ENCODE measurements at places on chromosomes 11 and 22. TPM values are rescaled to one million over a fixed set of nuclear protein-coding genes. Genes with fewer than 3 reads are reported as not detected.
A peak's percentile ranks its signal among the peaks of the same experiment; 100 is the strongest.

The OMP gene
- 0.36 TPM for polyA plus RNA-seq

- no peak for DNase-seq
Observed at GRCh38 chr22:25702040-25702439, 39.9 kb upstream of the MYO18B start.

GRCh38 chr11:94302776-94303175 lies 1.6 kb upstream of the IZUMO1R start:
- DNase-seq: no peak

The MEI1 gene
- polyA plus RNA-seq: 2.0 TPM

The TMEM45B gene
- 16.1 TPM for polyA plus RNA-seq

The SHANK2 gene
- 26.2 TPM for polyA plus RNA-seq

DNA sequence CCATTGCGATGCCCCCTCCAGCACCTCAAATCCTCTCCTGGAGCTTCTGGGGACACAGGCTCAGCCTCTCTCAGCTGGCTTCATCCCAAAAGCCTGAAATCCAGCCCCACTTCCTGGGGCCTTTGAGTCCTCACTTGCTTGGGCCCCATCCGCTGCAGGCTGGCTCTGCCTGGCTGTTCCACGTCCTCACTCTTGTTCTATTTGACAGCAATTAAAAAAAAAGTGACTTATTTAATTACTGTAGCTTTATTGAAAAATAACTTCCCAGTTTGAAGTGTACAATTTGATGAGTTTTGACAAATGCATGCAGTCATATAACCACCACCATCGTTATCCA lies 27.2 kb downstream of the PARVG start:
- DNase-seq: no peak

GRCh38 chr11:123454060-123454651 lies 24.1 kb downstream of the GRAMD1B start:
- DNase-seq: no peak

The SLC22A6 gene
- 25.1 TPM for polyA plus RNA-seq

GRCh38 chr11:123526918-123527317 lies 96.8 kb downstream of the GRAMD1B start:
- no peak for DNase-seq

The OR51B4 gene
- polyA plus RNA-seq: 0.24 TPM

DNA sequence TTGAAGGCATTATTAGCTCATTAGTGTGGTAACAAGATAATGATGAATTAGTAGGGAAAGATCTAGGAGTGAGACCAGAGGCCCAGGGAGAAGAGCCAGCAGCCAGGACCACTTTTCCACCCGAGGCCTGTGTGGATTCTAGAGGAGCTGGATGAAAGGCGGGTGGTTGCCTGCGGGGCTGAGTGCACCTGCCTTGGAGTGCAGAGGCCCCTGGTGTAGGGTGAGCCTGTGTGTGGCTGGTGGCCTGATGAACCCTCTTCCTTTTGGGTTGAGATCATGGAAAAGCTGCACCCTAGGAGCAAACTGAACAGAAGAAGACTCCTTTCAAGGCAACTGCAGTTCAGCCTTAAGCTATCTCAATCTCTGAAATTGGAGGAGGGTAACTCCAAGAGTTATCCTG lies 5.9 kb upstream of the TP53AIP1 start:
- DNase-seq: no peak

DNA sequence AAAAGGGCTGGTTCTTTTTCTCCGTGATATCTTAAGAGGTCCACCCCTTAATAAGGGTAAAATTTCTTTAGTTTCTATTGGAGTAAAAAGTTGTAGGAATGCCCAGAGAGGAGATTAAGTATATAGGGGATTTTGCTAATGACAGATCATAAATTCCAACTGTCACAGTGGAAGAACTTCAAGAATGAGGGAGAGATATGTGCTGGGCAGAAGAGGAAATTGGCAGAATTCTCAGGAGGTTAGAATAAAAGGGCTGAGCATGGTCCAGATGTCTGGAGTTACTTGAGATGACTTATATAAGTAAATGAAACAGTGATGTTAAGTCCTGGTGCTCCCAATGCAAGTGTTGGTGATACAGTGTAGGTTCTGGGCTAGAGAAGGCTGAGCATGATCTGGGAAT lies 417.6 kb upstream of the ARHGAP42 start:
- DNase-seq: no peak

The B4GALNT4 gene
- polyA plus RNA-seq: 93.4 TPM

GRCh38 chr22:32686354-32686753 lies 115.2 kb upstream of the TIMP3 start:
- DNase-seq: no peak

GRCh38 chr11:110077346-110077745 lies 15.8 kb upstream of the ZC3H12C start:
- no peak for DNase-seq

GRCh38 chr11:69905611-69906452 lies 86.6 kb upstream of the FGF3 start:
- DNase-seq: no peak

GRCh38 chr22:36383110-36383581 lies 4.6 kb downstream of the MYH9 start:
- DNase-seq: no peak

The FGF19 gene
- 1.1 TPM for polyA plus RNA-seq

DNA sequence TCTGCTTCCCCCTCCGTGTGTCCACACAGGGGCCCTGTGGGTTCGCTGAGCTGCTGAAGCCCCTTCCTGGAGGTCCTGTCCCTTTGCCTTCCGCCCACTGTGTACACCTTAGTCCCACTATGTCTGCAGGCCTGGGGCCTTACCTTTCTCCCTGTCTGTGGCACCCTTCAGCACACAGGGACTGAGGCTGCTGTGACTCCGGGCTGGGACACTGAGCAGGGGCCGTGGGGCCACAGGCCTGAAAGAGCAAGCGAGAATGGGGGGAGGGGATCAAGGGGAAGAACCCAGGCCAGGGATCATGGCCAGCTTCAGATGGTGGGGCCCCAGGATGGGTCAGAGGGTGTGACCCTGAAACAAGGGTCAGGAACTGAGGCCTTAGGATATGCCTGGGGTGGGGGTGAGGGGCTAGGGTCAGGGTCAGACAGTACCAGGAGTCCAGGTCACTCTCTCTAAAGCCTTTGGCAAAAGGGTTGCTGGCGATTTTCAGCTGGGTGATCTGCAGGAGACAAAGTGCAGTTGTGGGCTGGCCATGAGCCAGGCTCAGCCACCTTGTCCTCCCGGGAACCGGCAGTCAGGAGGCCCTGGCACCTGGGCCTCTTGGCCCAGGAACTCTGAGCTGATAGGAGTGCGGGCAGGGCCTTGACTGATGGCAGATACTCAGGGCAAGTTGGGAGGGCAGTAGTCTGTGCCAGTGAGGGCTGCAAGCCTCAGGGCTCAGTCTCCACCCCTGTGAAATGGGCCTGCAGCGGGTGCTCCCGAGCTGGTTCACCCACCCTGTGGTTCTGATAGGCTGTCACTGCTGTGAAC lies 2.6 kb upstream of the NUDT8 start:
- no peak for DNase-seq

DNA sequence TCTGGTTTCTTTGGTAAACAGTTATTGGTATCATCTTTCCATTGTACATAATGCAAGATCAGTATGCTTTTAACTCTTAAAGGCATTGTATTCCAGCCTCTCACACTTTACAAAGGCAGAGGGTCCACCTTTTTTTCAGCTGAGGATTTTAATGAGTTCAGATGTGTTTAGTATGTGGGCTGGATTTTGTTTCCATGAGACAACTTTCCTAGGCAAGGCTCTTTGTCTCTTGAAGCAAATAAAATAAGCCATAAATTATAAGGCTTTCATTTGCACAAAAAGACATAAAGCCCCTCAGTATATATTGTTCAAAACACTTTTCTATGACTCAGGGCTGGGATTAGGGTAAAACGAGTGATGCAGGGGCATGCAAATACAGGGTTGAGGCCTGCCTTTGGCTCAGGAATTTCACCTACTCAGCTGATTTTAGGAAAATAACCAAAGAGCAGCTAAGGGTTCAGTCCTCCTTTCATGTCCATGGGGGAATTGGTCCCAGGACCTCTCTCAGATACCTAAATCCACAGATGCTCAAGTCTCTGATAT lies 7.6 kb downstream of the MMP20 start:
- DNase-seq: no peak

DNA sequence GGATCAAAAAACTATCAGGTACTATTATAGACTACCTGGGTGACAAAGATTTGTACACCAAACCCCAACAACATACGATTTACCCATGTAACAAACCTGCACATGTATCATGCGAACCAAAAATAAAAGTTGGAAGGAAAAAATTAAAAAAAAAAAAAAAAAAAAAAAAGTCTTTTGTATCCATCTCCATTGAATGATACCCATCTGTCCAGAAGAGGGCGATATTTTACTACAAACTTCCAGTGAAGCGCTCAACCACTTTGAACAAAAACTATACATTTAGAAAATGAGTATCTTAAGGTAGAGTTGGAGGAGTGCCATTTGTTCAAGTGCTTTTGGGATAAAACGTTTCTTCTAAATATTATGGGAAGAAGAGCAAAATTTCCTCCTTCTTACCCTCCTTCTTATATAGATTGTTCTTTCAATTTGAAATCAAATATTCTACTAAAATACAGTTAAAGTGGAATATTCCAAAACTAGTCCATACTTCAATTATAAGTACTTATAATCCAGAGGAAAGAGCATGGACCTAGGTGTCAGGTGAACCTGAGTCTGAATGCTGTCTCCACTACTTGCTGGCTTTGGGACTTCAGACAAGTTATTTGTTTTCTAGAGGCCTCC lies 23.3 kb downstream of the ARL14EP start:
- peak; percentile 69 for DNase-seq

The MUC5B gene
- 0.01 TPM for polyA plus RNA-seq

DNA sequence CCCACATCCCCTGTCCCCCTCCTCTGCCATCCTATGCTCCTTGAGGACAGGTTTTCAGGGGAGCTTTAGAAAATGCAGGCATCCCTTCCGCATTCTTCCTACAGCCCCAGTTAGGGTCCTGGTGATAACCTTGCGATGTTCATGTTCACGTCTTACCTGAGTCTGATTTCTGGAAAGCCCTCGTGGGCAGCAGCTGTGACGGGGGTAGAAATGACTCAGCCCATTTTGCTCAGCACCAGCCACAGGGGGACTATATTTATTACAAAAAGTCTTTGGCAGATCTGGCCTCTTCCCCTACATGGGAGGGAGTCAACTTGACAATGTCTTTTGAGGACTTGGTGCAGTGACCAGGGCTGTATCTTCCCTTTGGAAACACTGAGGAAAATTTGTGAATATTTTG lies 12.3 kb downstream of the PKNOX2 start:
- no peak for DNase-seq

The ADAMTS8 gene
- 2.8 TPM for polyA plus RNA-seq

- no peak for DNase-seq
Observed at GRCh38 chr22:28893810-28894209, 10.4 kb downstream of the ZNRF3 start.

DNA sequence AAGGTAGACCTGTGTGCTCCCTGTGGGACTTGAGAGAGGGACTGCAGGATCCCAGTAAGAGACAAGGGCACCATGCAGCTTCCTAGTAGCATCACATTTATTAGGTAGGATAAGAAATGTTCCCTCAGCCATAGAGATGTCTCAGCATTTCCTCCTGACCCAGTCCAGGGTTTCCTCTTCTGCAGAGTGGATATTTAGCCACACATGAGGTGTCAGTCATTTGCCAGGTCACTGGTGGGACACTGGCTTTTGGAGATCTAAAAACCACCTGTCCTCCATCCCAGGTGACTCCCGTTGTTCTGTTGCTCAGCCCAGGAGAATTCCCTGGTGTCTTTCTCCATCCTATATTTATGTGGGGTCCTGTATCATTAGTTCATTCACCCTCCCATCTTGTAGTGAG lies 117.5 kb upstream of the NNMT start:
- no peak for DNase-seq

The GLYATL2 gene
- 1.9 TPM for polyA plus RNA-seq

- peak; percentile 52 for DNase-seq
Observed at GRCh38 chr22:47188261-47189055, 426.0 kb downstream of the TBC1D22A start.

The ANAPC15 gene
- 49.3 TPM for polyA plus RNA-seq

DNA sequence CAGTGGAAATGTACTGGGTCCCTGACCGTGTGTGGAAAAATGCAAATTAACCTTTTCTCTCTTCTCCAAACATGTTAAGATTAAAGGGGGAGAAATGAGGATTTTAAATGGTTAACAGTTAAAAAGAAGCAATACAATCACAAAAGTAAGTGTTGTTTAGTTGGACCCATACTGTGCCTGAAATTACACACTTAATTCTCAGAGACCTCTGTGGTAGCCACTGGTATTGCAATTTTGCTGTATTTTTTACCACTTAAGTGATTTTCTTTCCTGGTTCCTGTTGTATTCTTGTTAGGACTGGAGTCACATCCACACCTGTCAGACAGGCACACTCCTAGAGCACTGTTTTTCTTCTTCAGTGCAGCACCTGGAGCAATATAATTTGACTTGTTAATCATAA lies 179.6 kb upstream of the PDGFD start:
- DNase-seq: no peak

DNA sequence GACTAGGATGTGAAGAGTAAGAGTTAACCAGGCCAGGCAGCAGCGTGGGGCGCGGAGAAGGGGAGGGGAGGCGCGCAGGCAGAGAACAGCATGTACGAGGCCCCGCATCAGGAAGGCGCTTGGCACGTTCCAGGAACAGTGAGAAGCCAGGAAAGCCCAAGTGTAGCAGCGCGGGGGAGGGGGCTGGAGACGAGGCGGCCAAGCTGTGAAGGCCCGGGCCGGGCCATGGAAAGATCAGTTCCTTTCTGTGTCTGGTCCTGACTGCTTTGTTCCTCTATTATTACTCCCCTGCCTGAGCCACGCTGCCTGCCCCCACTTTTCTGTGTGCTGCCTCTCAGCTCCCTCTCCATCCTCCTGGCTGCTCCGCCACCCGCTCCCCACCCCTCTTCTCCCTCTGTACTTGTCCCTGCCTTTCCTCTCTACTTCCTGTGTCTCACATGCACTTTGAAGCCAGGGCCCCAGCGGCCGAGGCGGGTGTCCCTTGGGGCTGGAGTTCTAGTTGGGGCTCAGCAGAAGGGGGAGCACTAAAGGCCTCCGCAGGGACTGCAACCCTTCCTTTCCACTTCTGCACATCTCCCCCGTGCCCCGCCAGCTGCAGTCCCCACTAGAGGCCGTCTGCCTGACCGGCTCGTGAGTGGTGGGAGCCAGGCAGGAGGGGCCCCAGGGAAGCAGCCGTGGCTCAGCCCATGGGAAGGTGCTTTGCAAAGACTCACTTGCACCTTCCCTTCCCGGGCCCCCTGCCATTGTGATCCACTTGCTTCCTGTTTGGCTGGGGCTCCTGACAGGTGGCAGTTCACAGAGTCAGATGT lies 63.7 kb downstream of the PRDM11 start:
- peak; percentile 86 for DNase-seq

DNA sequence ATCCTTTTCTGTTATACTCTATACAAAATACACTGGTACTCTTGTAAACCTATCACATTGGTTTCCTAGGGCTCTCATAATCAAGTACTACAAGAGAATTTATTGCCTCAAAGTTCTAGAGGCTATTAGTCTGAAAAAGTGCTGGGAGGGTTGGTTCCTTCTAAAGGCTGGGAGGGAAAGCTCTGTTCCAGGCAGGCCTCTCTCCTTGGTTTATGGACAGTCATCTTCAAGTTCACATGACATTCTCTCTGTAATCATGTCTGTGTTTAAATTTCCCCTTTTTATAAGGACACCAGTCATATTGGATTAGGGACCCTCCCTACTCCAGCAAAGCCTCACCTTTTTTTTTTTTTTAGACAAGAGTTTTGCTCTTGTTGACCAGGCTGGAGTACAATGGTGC lies 9.1 kb downstream of the SLC36A4 start:
- no peak for DNase-seq

The AQP11 gene
- polyA plus RNA-seq: 6.0 TPM

The GRK3 gene
- polyA plus RNA-seq: 10.2 TPM

The ROM1 gene
- 2.7 TPM for polyA plus RNA-seq
